ENCODE measurements at places on chromosomes 7 and 10.

DNA sequence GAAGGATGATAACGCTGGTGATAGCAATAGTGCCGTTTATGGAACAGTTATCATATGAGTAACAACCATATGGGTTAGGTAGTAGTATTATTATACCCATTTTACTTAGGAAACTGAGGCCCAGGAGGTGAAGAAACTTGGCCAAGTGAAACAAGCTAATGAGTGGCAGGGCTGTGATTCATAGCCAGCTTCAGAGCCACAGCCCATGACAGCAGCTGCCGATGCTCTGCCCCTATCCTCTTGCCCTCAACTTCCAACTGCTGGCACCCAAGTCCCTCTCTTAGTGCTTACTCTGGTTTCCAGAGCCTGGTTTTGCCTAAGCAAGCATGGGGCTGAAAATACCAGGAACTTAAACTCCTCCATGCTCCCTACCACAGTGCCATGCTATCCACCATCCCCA lies 12.3 kb downstream of the SH3PXD2A start:
- DNase-seq: no peak

- DNase-seq: no peak
Observed at GRCh38 chr10:45294681-45295080, 20.7 kb downstream of the OR13A1 start.

DNA sequence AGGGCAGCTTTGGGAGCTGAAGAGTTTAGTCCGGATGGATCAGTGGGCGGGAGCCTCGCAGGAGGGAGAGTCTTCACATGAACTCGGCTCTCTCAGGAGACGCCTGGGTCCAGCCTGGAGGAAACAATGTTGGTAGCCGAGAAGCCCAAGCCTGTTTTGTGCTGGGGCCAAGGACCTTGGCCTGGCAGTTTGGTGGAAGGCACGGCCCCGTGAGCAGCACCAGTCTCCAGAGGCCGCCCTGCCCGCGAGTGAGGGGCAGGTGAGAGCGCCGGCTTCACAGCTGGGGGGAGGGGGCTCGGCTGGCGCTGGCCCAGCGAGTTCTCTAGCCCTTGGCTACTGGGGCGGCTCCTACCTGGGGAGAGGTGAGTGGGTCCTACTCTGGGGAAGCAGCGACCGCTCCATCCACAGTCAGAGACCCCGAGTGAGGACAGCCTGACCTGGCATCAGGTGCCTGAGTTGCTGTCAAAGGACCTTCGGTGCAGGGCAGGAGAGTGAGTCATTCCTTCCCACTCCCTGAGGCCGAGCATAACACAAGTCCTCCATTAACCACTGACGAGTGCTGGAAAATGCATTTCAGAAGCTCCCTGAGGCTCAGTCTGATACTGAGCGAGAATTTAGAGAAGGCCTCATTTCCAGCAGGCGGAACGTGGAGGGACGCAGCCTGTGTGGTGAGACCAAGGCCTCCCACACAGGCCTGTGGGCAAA lies 89.3 kb upstream of the DIP2C start:
- DNase-seq: no peak

- no peak for DNase-seq
Observed at GRCh38 chr10:49001870-49002672, 62.4 kb upstream of the LRRC18 start.

DNA sequence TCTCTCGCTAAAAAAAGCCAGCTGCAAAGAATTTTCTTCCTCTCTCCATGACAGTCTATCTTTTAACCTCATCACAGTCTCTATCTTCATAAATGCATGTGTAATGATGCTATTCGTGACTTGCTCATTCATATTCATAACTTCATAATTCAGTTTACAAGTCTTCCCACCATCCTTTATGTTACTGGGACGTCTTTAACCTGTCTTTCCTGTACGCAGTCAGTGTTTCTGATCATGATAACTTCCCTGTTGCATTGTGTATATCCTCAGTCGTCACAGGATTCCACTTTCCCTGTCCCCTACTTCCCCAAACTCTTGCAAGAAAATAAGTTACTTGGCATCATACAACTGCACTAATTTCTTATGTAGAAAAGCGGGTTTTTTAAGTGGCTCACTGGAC lies 165.6 kb upstream of the ASAH2 start:
- DNase-seq: no peak

- DNase-seq: no peak
Observed at GRCh38 chr7:136424058-136424457, 444.4 kb upstream of the CHRM2 start.

GRCh38 chr10:74432841-74433594 lies 282.0 kb downstream of the ADK start:
- DNase-seq: no peak

All from C1 segment of cervical spinal cord (tissue), 14 donors.